Umbilical cord (tissue), 2 donors: ENCODE measurements at places on chromosomes 3 and 15. TPM values are rescaled to one million over a fixed set of nuclear protein-coding genes. Genes with fewer than 3 reads are reported as not detected.

DNA sequence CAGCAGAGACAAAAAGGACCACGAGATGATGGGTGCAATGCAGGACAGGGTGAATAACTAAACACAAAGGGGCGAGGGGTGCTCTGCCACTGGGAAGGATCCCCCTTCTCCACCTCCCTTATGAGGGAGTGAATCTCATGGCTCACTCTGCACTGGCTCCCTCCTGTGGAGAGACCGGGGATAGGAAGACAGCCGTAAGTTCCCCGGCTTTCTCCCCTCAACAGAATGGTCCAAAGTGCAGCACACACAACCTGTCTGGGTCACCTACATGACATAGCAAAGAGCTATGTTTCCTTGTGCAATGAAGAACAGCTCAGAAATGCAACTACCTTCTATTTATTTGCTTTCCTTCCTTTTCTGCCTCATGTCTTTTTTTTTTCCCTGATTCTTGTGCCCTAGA, 7.8 kb upstream of the ACSBG1 start:
- no peak for DNase-seq

- peak; percentile 30 for DNase-seq
Observed at GRCh38 chr15:70869346-70869745, 15.4 kb upstream of the LARP6 start.

DNA sequence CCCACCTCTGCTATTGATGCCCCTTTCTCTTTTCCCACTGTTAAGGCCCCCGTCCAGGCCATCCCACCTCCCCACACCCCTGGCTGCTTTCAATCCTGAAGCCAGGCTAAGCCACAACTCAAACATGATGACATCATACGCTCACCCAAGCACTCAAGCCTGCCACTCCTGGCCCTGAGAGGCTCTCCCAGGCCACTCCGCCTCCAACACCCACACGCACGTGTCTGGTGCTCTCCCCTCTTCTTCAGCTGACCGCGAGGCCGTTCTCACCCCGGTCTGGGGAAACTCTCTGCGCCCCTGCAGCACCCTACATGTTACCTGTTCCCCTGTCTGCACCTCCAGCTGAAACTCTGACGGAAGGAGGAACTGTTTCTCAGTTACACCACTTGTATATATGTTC, 6.2 kb downstream of the ZXDC start:
- DNase-seq: no peak

DNA sequence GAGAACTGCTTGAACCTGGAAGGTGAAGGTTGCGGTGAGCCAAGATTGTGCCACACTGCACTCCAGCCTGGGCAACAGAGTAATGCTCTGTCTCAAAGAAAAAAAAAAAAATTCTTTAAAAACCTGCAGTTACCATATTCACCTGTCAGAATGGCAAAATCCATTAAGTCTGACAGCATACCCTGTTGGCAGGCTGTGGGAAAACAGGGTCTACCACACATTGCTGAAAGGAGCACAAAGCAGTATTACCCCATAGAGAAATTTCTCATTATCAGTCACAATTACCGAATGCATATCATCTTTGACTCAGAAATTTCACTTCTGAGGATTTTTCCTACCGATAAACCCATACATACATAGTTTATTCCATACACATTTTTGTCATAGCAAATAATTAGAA, 264.1 kb upstream of the SLCO3A1 start:
- DNase-seq: no peak

DNA sequence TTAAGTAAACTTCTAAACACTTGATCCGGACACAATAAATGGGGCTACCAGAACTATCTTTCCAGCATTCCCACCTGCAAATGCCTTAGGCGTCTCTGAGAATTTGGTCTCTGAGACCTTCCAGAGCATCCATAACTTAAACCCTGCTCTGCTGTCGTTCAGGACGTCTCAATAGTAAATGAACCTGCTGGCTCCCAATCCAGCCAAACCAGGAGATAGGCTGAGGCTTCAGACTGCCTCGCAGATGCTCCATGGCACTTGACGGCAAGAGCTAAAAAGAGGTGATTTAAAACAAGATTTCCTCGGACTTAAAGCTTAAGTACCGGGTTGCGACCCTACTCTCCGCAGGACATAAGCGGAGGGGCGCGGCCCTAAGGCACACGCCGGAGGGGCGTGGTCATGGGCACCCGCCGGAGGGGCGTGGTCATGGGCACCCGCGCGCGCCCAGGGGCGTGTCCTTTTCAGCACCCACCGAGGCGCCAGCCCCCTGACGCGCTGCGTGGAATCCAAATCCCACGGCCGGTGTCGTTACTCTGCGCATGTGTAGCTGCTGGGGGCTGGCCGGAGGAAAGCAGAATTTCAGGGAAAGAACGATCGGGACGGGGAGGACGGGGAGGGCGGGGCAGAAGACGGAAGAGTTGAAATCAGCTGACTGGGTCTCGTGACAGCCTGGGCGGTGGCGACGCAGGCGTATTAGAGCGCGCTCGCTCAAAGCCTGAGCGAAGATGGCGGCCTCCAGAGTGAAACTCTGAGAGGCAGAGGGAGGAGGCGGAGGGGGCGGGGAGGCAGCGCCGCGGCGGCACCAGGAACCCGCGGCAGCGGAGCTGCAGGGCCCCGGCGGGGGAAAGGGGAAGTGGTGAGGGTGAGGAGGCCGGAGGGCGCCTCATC, at the start of gene DNAJC13:
Gene DNAJC13, plus strand, starts transcription at position 696 of the 888 bp plus-strand sequence. CDS start 17,049 bp downstream, outside the sequence.
- DNase-seq: peak; percentile 98

DNA sequence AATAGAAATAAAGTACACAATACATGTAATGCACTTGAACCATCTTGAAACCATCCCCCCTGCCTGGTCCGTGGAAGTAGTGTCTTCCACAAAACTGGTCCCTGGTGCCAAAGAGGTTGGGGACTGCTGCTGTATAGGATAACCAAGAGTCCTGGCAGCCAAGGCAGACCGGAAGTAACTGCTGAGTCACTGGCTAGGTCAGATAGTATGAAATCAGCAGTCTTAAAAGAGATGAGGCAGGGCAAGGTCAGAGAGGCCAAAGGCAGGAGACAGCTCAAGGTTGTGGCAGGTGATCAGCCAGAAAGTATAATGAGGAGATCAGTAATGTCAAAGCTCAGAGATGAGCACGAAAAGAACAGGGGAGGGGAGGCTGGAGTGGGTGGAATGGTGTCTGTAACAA, 60.2 kb downstream of the MAP3K13 start:
- DNase-seq: no peak

DNA sequence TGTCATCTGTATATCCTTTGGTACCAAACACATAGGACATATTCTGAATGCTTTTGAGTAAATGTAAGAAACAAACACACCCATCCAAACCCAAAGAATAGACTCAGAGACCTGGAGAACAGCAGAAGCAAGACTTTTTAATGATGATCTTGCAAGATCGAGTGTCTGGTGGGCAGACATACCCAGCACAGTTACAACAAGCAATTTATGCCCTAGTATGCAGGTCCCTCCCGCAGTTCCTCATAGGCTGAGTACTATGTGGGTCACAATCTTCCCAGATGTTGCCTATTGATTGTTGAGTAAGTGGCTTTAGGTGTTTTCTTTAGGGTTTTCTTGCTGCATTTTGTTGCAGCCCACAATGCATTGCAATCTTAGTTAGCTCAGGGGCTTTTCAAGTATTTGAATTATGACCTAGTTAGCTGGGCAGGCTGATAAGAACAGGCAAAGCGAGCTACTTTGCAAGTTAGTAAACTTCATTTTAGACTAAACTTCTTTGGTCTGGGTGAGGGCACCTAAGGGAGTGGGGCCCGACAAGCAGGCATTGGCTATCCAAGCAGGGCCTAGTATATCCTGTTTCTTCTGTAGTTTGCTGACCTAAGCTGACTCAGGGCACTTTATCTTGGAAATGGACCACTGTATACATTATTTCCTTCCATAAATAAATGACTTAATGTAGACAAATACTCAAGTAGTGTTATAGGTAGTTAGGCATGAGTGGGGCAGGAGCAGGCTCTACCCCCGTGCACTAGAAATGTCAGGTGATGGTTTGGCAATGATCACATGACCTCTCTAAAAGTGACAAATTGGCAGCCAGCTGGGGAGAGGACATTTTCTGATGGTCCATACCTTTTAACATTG, 87.3 kb upstream of the LIPC start:
- DNase-seq: no peak

DNA sequence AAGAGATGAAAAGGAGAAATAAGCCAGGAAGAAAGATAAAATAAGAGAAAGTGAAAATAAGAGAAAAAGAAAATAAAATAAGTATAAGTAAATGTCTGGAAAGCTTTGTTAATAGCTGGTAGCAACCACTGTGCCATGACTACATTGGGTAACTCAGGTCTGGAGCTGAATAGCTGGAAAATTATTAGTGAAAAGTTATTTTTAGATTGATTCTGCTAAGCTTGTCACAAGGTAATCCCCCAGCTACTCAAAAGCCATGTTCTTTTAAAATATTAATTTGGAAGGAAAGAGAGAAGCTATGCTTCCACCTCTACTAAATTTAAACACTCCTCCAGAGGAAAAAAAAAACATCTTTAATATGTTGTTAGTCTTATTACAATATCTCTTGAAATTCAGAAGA, 104.8 kb upstream of the THSD4 start:
- no peak for DNase-seq

DNA sequence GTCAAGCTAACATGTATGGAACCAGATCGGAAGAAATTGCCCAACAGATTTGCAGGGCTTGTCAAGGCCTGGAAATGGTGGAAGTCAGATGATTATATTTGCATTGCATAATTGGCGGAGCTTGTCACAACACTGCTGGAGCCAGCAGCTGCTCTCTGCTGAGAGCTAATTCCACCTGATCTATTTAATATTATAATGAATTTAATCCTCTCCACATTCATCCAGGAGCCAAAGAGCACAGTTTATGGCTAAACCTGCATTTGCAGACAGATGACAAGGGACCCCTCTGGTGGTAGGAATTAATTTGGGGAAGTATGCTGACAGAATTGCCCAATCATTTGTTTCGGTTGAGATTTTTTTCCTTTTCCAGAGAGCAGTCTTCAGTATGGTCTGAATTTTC, 730.2 kb downstream of the TUSC7 start:
- peak; percentile 20 for DNase-seq

DNA sequence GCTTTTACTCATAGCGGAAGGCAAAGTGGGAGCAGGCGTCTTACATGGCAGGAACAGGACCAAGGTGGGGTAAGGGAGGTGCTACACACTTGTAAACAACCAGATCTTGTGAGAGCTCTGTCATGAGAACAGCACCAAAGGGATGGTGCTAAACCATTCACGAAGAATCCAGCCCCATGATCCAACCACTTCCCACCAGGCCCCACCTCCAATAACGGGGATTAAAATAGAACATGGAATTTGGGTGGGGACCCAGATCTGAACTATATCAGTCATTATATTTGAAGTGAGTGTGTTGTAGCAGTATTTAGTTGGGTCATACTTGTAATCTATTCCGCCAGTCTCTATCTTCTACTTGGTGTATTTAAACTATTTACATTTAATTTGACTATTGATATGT, 190.9 kb downstream of the RPLP1 start:
- DNase-seq: no peak

GRCh38 chr3:25897019-25897418, 107.1 kb downstream of the OXSM start:
- no peak for DNase-seq

DNA sequence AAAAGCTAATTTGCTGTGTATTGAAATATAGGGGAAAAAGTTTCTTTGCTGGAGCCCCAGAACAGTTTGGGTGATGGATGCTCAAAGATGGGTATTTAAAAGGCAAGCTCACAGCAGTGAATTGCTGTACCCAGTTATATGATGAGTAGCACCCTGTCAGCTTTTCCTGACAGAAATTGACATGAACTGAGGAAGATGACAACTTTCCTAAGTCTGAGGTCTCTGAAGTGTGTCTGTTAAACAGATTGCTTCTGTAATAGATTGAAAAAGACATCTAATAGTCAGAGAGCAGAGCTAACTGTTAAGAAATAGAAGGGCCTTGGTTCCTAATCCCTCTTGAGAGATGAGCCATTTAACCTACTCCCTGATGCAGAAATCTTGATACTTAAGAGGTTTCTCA, 1278.0 kb upstream of the ALCAM start:
- DNase-seq: no peak

- no peak for DNase-seq
Observed at GRCh38 chr3:151877269-151877668, 3.8 kb downstream of the SUCNR1 start.

DNA sequence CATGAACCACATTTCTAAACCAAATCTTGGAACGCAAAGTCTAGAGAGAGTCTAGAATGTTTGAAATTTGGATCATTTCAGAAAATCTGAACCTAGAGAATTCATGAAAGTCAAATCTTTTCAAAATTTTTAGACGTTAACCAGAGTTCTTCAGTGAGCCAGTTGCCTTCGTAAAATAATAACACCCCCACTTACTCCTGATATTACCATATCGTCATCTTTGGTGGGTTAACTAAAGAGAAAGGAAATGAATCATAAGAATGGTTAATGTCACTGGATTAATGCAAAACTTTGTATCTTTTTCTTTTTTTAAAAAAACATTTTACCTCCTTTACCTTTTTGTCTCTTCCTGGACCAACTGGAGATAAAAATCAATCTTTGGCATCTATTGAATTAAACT, 1.2 kb upstream of the ZBED2 start:
- no peak for DNase-seq

Gene SERPINI2
- 3.1 TPM for total RNA-seq

Gene MKRN2OS
- total RNA-seq: 4.1 TPM

Gene ATP8B4
- total RNA-seq: 39.5 TPM

Gene SSR3
- 98.5 TPM for total RNA-seq

Gene TNFSF10
- total RNA-seq: 6.3 TPM

Gene THSD4
- 9.1 TPM for total RNA-seq

Gene MUSTN1
- 6.7 TPM for total RNA-seq
